ENCODE measurements at places on chromosomes 5 and 9.
A peak's percentile ranks its signal among the peaks of the same experiment; 100 is the strongest.

GRCh38 chr9:101635473-101635872 is 40.7 kb upstream of the PPP3R2 start:
- DNase-seq, result no peak

GRCh38 chr9:127525401-127526188 is 74.3 kb downstream of the LRSAM1 start:
- no peak for DNase-seq

DNA sequence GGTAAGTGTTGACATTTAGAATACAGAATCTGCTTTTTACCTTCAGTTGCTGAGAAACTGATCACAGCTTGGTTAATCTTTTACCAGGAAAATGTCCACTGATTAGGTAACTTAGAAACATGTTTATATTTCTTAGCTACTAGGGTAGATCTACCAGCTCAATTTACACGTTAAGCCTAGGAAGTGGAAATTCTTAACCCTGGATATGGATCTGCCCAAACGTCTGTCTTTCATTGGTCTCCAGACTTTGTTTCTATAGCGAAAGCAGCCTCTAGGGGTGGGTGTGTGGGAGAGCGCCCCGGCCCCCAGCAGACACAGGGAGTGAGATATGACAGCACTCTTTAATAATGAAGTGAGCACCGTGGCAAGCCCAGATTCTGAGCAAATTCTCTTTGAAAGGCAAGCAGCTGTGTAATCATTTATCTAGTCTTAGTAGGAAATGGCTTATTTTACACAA is 141.6 kb upstream of the ZNF608 start:
- DNase-seq, result no peak

GRCh38 chr5:79575996-79576395 is 36.2 kb upstream of the TENT2 start:
- no peak for DNase-seq

DNA sequence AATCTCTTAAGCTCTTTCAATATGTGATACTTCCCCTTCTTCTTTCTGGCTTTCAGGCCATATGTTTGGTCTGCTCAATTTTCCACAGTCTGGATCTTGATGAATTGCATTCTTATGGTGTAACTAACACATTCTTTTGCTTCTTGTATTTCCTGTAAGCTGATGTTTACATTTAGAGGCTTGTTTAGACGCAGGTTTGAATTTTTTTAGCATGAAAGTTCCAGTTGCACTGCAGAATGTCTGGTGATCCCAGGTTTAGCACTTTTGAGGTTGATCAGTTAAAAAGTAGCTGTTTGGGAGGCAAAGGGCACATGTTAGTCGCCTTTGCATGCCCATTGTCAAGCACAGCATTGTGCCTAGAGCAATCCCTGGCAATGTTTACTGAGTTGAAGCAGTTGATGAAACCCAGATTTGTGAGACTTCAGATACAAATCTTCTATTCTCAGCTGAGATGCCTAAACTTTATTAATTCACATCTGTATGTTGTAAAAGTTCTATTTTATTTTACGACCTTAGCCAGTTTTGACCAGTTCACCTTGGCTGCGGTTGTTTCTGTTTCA is 59.6 kb upstream of the SPATA31C2 start:
- DNase-seq, result peak; percentile 90

GRCh38 chr9:137396227-137396626 is 26.7 kb downstream of the EXD3 start:
- no peak for DNase-seq

DNA sequence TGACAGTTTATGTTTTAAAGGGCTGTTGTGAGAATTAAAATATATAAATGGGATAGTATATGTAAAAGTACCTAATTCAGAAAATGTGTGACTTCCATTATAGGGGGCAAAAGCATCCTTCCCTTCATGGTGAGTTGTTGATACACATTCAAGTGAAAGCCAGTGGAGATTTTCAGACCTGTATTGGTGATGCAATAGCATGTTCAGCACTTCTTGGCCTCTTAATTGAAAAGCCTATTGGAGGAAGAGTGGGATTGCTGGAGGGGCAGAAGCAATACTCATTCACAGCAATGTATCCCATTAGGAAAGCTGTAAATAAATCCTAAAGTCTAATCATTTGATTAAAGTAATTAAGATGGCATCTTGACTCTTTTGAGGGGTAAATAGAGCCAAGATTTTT is 17.4 kb downstream of the TRIM32 start:
- no peak for DNase-seq

DNA sequence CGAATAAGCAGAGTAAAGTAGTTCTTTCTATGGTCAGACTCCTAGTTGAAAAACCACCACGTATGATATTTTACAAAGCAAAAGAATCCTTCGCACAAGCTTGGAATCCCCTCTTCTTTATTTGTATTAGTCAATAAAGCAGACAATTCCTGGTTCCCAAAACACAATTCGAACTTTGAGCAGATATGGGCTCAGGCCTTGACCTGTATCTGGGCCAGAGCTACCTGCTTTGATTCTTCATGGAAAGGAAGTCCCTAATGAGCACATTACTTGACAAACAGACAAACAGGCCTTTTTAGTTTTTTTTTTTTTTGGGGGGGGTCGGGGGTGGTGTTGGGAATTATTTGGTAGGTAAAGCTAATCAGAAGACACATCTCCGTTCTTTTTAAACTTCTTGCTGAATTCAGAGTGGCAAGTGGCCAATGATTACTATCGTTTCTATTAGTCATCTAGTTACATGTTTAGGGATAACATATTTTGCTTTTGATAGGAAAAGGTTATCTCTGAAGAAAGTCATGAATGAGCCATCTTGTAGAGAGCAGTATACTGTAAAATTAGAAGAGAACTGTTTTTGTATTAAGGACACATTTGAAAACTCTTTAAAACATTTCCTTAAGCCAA is 116.6 kb upstream of the HMHB1 start:
- DNase-seq, result no peak

GRCh38 chr9:123218831-123219230 is 49.6 kb downstream of the STRBP start:
- DNase-seq, result no peak

DNA sequence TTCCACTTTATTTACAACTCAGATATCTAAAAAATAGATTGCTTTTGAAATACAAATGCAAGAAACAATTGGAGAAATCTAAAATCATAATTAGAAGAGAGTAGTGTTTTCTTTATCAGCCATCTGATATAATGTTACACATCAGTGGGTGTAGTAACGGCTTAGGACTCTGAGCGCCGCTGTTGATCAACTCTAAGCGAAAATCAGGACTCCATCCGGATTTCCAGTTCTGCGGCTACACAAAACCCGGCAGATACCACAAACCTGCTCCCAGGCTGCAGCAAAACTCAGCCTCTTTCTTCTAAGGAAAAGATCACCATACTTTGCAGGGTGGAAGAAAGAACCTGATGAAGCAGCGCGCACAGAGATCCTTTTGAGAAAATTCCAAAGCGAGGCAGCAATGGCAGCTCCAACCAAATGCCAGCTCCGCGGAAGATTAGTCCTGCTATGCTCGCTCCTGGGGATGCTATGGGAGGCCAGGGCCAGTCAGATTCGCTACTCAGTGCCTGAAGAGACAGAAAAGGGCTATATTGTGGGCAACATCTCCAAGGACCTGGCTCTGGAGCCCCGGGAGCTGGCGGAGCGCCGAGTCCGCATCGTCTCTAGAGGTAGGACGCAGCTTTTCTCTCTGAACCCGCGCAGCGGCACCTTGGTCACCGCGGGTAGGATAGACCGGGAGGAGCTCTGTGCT is at the start of gene PCDHGA9:
TSS of gene PCDHGA9 (plus strand) at position 226 of the 691 bp plus-strand sequence. CDS start at position 401, 175 bp downstream.
- DNase-seq, result no peak

GRCh38 chr5:10525124-10525495 is 38.8 kb upstream of the ANKRD33B start:
- no peak for DNase-seq

DNA sequence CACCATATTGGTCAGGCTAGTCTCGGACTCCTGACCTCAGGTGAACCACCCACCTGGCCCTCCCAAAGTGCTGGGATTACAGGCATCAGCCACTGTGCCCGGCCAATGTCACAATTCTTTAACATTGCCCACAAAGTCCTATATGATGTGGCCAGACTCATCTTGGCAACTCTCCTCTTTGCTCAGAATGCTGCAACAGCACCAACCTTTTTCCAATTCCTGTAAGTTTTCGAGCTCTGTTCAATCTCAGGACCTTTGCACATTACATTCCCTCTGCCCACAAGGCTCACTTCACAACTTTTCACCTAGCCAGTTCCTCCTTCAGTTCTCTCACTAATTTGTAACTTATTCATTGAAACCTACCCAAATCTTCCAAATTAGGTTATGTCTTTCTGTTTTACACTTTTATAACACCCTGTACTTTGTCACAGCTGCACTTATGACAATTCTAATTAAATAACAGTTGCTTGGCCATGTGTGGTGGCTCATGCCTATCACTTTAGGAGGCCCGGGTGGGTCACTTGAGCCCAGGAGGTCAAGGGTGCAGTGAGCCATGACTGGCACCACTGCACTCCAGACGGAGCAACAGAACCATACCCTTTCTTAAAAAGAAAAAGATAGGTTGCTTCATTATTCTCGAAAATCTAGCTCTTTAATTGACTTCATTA is 30.9 kb upstream of the GLDC start:
- no peak for DNase-seq

All from SK-N-MC (cell line).